ENCODE measurements at places on chromosomes 3 and 15.

DNA sequence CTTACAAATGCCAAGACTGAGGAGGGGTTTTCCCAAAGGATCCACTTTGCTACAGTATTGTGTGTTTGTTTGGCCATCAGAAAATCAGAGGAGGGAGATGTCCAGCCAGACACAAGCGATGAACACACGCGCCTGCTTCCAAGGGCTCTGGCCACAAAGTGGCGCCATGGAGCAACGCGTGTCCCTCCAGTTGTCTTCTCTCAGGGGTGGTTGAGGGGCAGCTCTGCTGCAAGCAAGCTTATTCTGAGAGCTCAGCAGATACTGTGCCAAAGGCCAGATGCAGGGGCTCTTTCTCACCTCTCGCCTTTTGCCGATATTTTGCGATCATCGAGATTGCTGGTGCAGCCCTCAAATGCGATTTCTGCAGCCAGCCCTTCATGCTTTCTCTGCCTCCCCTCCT, 88.9 kb upstream of the OSBPL11 start:
- peak; percentile 15 for DNase-seq

- peak; percentile 6 for DNase-seq
Measured at GRCh38 chr3:30187366-30187765, 419.0 kb upstream of the TGFBR2 start.

- no peak for DNase-seq
Measured at GRCh38 chr3:95387242-95388021, 1324.6 kb downstream of the NSUN3 start.

DNA sequence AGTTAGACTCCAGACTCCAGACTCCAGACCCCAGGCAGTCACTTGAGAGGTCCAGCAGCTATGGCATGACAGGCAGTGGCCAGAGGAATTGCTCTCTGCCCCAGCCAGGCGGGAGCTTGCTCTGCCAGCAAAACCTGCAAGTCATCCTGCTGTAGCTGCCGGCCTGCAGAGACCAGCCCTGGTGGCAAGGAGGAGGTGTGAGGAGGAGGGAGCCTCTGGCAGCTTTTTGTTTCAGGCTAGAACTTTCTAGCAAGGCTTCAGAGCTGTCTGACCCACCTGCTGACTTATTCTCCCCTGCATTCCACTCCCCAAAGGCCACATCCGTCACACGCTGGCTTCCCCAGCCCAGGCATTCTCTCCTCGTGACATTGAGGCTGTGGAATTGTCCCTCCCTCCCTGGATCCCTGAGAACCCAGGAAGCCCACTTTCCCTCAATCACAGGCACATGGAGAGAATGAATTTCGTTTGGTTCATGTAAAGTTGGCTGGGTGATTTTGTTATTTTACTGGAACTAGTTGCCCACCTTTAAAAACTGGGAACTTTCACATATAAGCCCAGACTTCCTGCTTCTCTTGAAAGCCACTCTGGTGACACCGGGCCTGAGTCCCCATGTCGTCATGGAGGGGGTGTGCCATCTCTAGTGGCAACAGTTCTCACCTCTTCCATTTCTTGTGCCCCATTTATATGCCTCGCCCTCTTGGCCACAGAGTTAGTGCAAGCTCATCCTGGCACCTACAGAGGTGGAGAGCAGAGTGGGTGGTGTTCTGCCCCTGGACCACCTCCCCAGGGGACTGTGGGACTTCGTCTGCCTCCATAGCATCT, 82.7 kb downstream of the ABHD5 start:
- DNase-seq = no peak

- peak; percentile 37 for DNase-seq
Measured at GRCh38 chr15:60299452-60300047, 98.2 kb downstream of the ANXA2 start.

- peak; percentile 5 for DNase-seq
Measured at GRCh38 chr3:126081618-126082361, 2.1 kb downstream of the SLC41A3 start.

DNA sequence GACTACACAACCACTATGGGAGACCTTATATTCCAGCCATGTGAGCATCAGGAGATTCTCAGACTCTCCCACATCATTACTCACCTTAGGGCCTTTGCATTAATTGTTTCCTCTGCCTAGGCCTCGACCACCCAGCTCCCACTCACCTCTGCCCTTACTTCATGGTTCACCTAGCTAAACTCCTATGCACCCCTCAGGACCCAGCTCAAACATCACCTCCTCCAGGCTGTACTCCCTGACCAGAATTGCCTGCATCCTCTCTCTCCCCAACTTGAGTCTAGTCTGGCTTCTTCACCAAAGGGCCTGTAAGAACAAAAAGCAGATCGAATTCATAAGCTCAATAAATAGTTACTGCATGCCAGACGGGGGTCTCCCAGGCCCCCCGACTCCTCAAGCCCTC, 53.1 kb upstream of the FAM174B start:
- DNase-seq = no peak

DNA sequence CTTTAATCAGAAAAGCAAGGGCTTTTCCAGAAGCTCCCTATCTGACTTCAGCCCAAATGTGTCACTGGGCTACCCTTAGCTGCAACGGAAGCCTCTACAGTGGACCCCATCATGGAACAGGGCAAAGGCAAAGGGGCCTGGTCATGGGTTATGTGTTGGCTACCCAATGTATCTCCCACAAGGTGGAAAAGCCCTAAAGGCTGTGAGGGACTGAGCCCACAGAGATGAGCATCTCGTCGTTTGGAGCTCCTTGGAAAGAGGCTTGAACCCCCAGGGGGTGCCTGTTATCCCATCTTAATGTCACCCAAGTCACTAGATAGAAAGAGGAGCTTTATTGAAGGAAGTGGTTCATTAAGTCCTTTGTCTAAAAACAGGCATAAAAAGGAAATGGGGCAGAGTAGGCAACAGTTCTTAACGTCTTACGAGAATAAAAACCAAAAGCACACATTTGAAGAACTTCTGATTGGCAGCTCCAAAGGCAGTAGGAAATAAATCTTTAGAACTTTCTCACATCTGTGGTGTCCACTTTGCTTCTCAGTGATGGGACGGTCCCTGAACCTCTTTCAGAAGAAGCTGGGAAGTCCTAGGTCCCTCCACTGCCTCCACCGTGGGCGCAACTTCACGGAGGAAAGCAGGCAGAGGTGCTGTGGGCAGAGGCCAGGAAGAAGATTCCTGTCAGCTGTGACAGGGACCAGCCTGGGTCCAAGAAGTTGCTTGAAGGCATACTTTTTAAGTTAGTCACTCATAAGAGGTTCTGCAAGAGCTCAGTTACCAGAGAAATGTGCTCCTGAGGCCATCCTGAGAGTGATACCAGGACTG, 93.7 kb downstream of the MYLK start:
- no peak for DNase-seq

DNA sequence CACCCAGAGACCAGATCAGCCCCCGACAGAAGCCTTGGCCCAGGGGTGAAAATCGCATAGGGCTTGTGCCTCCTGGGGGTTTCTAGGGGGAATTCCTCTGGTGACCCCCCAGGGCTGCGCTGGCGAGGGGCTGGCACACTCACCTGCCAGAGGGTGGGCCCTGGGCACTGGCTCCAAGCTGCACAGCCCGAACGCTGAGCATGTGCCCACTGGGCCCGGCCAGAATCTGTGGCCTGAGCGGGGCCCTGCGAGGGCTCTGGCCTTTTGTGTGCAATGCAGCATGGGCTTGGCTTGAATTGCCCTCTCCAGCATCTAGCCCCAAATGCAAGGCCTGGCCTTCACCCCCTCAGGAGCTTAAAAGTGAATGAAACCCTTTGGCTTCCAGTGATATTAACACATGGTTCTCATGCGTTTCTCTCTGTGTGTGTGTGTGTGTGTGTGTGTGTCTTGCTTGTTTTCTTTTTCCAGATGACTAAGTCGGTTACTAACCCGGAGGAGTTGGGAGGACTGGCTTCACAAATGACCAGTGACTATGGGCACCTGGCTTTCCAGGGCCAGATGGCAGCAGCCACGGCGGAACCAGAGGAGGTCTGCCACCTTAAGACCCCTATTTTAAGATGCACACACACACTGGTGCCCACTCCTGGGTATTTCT, 259.1 kb upstream of the TPM1 start:
- DNase-seq = peak; percentile 80

DNA sequence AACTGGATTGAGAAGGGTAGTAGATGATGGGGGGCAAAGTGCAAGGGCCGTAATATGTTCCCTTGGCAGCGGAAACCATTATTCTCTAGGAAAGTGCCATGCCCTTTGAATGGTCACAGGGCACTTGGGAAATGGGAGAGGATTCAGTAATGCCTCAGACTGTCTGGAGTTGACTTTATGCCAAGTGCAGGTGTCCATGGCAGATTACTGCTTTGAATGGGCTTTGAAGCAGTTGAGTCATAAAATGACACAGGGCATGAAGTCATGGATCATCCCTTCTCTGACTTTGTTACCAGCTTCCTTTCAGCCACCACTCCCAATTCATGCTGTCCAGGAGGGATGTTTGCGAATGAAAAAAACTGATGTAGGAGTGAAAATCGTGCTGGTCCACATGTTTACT, 20.1 kb downstream of the AADACL2 start:
- no peak for DNase-seq

DNA sequence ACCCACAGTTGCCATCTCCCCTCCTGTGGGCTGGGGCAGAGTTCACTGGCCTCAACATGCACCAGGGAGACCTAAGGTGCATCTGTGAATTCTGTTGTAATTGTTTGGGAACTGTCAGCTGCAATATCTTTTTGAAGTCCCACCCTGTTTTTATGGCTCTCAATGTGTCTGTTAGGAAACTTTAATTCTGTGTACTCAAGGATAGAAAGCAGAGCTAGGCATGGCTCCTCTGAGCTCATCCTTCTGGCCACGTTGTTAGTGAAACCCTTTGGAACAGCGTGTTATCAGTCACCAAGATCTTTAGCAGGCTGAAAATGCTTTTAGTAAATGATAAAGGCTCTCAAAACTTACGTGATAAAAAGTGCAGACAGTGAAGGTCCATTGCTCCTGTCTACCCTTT, 33.6 kb upstream of the MTMR10 start:
- DNase-seq = peak; percentile 43

- DNase-seq = peak; percentile 46
Measured at GRCh38 chr3:28972921-28973320, 307.9 kb upstream of the RBMS3 start.

GRCh38 chr3:184334470-184335158, 2.8 kb upstream of the FAM131A start:
- DNase-seq = peak; percentile 57

Data from fibroblast of skin of right quadriceps (primary cell).